ENCODE measurements at places on chromosomes 1 and 21.

DNA sequence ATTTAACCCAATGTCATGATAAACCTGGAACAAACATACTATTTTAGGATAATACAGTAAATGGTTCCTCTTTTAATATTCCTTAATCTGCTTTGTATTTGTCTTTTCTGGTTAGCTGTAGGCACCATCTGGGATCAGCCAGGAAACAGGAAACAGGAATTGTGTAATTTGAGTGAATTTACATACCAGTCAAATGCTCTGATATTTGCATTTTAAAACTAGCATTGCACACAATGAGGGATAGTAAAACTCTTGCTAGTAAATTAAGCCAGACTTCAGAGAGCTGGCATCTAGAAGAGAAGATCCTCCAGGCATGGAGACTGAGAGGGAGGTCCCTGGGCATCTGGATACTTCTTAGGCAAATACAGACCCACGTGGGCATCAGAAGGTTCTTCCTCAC, 103.5 kb downstream of the HMCN1 start:
- DNase-seq = no peak

DNA sequence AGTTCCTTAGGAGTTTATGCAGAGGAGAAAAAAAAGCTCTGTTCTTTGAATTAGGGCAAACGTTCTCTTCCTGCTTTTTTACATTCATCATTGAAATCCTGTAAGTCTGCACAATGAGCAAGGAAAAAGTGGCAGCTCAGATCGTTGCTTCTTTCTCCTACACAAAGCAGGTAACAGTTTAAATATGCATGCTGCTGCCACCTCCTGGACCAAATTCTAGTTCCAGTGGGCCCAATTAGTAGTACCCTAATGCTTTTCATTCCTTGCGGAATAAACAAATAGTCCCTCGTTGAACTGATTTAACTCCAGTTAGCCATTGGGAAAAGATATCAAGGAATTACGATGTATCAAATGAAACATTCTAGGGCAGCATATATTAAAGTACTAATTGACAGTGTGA, 20.1 kb downstream of the YTHDF2 start:
- DNase-seq = no peak

DNA sequence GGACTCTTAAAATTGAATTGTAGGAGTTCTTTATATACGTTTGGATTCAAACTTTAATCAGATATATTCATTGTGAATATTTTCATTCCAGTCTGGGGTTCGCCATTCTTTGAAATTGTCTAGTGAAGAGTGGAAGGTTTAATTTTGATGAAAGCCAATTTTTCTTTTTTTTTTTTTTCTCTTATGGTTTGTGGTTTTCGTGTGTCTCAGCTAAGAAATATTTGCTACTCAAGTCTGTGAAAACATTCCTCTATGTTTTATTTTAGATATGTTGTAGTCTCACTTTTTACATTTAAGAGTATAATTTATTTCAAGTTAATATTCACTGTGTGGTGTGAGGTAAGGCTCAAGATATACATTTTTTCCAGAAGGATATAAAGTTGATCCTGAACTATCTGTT, 220.5 kb downstream of the KCNT2 start:
- no peak for DNase-seq

- DNase-seq = no peak
These were observed 8.8 kb downstream of the UBE2J2 start for GRCh38 chr1:1264868-1265272.

All from WERI-Rb-1 (cell line).